ENCODE measurements at places on chromosomes 2 and 18.

- no peak for DNase-seq
Observed at GRCh38 chr2:105510761-105511528, 112.1 kb upstream of the FHL2 start.

DNA sequence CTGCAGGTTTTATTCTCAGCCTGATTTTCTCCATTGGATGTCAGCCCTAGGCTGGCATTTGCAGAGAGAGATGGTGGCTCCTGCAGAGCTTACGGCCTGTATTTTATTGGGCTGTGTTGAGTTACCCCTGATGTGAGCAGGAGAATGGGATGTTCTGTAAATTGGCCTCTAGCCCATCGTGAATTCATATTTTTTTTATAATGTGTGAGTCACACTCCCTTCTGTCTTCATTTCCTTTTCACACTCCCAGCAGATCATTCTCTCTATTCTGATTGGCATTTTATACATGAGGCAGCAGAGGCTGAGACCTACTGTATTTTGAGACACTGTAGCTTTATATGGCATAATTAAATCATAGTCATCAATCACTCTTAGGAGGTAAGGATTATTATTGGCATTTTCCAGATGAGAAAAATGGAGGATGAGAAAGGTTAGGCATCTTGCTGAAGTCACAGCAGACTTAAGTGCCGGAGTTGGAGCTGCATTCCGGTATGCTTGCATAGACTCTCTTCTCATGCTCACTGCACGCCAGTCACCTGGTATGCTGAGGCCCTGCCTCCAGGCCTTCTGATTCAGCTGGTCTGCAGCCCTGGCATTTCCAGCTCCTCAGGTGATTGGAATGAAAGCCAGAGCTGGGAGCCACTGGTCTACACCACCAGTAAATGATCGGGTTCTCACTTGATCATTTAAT is 142.4 kb downstream of the NEDD4L start:
- DNase-seq = no peak

GRCh38 chr18:73009691-73010090 is 141.9 kb upstream of the NETO1 start:
- no peak for DNase-seq

DNA sequence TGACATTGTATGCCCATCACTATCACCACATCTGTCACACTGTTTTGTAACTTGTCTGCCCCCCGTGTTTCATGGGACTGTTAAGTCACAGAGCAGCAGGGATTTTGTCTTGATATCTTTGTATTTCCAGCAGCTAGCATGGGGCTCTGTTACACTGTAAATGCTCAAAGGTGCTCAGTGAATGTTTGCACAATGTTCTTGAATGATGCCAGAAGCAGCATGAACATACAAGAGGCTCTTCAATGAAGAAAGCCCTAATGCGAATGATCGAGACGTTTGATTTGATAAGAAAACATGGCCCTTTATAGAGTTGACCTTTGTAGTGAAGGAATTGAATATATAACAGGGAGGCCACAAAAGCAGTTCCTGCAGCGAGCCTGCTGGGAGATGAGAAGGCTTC is 120.9 kb upstream of the TTC39C start:
- no peak for DNase-seq

DNA sequence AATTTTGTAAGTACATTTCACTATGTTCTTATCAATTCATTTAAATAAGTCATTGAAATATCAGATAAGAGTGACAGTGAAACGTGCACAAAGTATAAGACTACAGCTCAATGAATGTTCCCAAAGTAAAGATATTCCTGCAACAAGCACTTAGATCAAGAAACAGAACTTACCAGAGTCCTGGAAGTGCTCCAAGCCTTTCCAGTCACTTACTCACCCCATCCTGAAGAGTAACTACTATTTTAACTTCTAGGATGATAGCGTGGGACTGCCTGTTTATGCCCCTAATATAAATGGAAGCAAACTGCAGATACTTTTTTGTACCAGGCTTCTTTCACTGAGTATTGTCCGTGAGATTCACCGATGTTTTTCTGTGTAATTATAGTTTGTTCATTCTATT is 768.9 kb downstream of the SLC4A3 start:
- DNase-seq = no peak

- DNase-seq = no peak
Observed at GRCh38 chr18:67010919-67011318, 407.0 kb upstream of the CDH19 start.

- no peak for DNase-seq
Observed at GRCh38 chr2:84711651-84712050, 169.2 kb downstream of the TRABD2A start.

GRCh38 chr18:31646332-31647126 is 37.9 kb downstream of the B4GALT6 start:
- no peak for DNase-seq

DNA sequence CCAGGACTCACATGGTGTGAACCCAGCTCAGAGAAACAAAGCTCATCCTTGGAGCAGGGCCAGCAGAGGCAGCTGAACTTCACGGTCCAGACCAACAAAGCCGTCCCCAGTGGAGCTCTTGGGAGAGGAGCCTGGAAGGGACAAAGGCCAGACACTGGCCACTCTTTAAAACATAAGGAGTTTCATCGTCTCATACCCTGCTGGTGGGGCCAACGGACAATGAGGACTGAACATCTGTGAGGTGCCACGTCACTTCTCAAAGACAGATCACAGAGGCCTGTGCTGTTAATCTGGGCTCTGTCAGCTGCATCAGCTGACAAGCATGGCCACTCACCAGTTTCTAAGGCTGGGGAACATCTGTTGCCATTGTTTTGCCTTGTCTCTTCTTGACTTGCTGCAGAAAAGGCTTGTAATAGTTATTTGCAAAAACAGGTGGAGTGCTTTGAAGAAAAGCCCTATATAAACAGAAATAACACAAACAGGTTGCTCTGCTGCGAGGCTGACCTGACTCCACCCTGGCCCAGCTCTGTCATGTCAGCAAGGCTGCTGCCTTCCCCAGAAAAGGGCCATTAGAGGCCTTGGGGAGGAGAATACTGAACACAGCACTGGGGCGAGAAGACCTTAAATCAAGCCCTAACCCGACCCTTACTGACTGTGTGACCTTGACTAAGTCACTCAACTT is 68.1 kb upstream of the DAPL1 start:
- DNase-seq = no peak

DNA sequence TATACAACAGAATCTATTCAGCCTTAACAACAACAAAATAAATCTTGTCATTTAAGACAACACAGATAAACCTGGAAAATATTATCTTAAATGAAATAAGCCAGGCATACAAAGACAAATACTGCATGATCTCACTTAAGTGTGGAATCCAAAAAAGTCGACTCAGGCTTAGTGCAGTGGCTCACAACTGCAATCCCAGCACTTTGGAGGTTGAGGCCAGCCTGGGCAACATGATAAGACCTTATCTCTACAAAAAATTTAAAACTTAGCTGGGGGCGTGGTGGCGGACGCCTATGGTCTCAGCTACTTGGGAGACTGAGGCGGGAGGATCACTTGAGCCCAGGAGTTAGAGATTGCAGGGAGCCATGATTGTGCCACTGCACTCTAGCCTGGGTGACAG is 75.2 kb upstream of the RNU4ATAC start:
- DNase-seq = no peak

GRCh38 chr2:161421686-161422085 is 5.6 kb downstream of the TBR1 start:
- DNase-seq = no peak

GRCh38 chr2:65291216-65292105 is 63.8 kb downstream of the ACTR2 start:
- DNase-seq = no peak

DNA sequence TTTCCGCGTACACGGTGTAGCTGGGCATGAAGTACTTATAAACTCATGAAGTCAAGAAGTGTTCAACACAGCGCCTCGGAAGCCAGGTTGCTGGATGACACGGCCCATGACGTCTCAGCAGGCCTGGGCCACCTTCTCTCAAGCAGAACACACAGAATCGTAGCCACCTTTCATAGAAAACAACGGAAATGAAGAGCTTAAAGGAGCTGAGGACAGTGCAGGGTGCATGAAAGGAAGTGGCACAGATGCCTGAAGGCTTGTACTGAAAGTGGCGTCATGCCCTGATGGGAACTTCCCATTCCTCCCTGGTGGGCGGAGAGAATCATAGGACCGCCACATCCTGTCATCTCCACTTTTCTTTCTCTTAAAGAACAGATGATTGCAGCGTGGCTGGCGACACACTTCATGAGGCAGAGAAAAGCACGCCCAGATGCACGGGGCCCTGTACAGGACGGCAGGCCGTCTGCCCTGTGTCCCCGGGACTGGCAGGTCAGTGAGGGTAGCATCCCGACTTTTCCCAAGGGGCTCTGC is 31.1 kb downstream of the HDAC4 start:
- peak; percentile 58 for DNase-seq

DNA sequence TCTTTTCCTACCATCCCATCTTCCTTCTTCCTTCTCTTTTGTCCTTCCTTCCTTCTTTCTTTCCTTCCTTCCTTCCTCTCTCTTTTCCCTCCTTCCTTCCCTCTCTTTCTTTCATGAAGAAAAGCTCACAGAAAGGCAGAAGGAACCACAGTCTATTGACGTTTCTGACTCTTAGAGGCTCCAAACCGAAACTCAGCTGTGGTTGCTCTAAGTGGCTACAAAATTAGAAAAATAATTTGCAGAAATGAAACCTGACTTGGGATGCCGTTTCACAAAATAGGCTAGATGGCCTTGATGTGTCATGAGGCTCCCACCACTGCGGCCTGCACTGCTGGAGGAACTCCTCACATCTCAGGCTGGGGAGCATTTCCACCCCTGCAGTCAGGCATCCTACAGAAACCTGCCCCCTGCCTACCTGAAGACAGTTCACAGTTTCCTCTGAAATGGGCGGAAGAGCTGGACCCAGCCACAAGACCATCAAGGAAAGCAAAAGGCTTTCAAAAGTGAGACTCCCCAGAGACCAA is 165.6 kb downstream of the SMAD7 start:
- no peak for DNase-seq

DNA sequence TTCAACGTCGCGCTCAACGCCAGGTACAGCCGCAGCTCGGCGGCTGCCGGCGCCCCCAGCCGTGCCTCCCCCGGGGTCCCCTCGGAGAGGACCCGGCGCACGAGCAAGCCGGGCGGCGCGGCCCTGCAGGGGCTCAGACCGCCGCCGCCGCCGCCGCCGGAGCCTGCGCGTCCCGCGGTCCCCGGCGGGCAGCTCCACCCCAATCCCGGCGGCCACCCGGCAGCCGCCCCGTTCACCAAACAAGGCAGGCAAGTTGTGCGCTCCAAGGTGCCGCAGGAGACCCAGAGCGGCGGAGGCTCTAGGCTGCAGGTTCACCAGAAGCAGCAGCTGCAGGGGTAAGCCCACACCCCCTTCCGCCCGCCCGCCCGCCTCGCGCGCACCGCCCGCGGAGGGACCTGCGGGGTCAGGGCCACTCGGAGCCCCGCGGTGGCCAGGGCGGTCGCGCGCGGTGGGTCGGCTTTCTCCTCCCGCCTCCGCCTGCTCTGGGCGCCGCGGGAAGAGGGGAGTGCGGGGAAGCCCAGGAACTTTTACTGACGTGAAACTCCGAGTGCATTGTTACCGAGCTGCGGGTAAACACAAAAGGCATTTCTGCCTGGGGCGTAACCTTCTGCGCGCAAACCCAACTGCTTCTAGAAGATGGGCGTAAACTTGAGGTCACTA is 861 bp downstream of the LTBP1 start:
- DNase-seq = no peak

DNA sequence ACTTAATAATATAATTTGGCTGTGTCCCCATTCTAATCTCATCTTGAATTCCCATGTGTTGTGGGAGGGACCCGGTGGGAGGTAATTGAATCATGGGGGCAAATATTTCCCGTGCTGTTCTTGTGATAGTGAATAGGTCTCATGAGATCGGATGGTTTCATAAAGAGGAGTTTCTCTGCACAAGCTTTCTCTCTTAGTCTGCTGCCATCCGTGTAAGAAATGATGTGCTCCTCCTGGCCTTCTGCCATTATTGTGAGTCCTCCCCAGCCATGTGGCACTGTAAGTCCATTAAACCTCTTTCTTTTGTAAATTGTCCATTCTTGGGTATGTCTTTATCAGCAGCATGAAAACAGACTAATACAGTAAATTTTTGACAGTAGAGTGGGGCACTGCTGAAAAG is 102.5 kb upstream of the LTBP1 start:
- no peak for DNase-seq

DNA sequence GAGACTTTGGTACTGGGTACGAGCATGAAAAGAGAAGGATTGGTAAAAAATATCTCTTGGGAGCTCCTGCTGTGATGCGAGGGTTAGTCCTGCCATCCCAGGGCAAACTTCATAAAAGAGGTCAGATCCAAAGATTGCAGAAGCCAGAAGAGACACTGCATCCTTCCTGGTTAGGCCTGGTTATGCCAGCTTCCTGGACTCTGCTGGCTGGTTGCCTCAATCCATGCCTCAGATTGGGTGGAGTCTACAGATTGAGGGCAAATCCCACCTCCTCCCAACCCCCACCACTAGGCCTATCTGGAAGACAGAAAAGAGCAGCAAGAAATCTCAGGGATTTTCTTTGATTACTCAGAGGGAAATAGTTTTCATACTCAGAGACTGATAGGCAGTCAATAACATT is 5.3 kb upstream of the ACADL start:
- no peak for DNase-seq

- DNase-seq = no peak
Observed at GRCh38 chr2:161576421-161576820, 47.8 kb upstream of the SLC4A10 start.

DNA sequence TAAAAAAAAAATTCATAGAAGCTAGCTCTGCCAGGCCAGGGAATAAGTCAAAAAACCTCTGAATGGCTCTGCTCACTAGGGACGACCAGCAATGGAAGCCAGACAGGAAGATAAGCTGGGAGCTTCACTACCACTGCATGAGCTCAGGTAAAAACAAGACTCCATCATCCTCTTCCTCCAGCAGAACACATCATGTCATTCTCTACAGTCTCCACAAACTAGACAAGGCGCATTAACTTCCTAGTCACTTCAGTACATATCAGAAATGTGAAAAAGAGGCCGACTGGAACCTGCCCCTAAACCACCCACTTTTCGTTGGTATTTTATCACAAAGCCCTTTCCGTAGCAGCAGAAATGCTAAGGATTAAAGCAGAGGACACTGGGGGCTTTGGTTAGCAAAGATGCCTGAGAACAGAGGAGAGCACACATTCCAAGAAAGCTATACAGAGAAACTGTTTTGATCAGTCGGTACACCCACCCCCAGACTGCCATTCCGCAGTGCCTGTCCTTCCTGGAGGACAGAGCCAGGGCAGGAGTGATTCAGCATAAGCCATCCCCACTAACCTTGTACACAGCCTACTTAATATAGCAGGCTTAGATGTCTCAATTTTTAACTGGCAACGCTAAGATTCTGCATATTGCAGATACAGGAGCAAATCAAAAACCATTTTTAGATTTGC is 53.4 kb downstream of the AAK1 start:
- no peak for DNase-seq
